Endothelial cell of umbilical vein (primary cell): ENCODE measurements at places on chromosomes 6 and 20. TPM values are rescaled to one million over a fixed set of nuclear protein-coding genes. Genes with fewer than 3 reads are reported as not detected.

Gene GRM1
- total RNA-seq: not detected in 2 replicates

Gene NRN1
- total RNA-seq: 25.6 and 26.2 TPM in 2 replicates

Gene SLC29A1
- total RNA-seq: 202 and 219 TPM in 2 replicates

Gene C20orf144
- not detected in 2 replicates for total RNA-seq

Gene FERMT1
- 0.42 and 1.5 TPM in 2 replicates for total RNA-seq

Gene NKX2-2
- total RNA-seq: not detected in 2 replicates

Gene EPHA7
- 0.09 TPM in 1 of 2 replicates, not detected in the other for total RNA-seq

Gene SDCBP2
- total RNA-seq: 5.5 and 9.0 TPM in 2 replicates

Gene TCP1
- 288 and 302 TPM in 2 replicates for total RNA-seq

Gene ANKRD6
- 7.7 and 9.6 TPM in 2 replicates for total RNA-seq

Gene STK4
- 28.2 and 29.6 TPM in 2 replicates for total RNA-seq

Gene HMGN4
- total RNA-seq: 33.7 and 36.9 TPM in 2 replicates

Gene METTL24
- not detected in 2 replicates for total RNA-seq

Gene PRSS16
- not detected in 2 replicates for total RNA-seq

Gene TCP11
- not detected in 2 replicates for total RNA-seq

Gene ADGRB3
- not detected in 2 replicates for total RNA-seq

Gene AKAP12
- total RNA-seq: 340 and 362 TPM in 2 replicates

Gene CCN6
- not detected in 2 replicates for total RNA-seq

Gene NOL4L
- 79.6 and 95.0 TPM in 2 replicates for total RNA-seq

Gene ECT2L
- not detected in 2 replicates for total RNA-seq

Gene CEP57L1
- 20.9 and 21.0 TPM in 2 replicates for total RNA-seq

Gene SH3BGRL2
- total RNA-seq: 10.7 and 15.2 TPM in 2 replicates

Gene POU5F1
- total RNA-seq: not detected in 2 replicates

Gene LAMP5
- not detected in 2 replicates for total RNA-seq

Gene DLK2
- total RNA-seq: not detected in 2 replicates

Gene PAK5
- total RNA-seq: not detected in 2 replicates

Gene PTCRA
- not detected in 2 replicates for total RNA-seq

Gene GJA1
- total RNA-seq: 235 and 288 TPM in 2 replicates

Gene TNFRSF6B
- 0.69 TPM in 1 of 2 replicates, not detected in the other for total RNA-seq
